Activated CD4-positive, alpha-beta T cell treated with anti-CD3 and anti-CD28 coated beads, Interleukin-10, Interleukin-2, amounts not matched to agents 100 ng/mL and 50 ng/mL, durations not matched to agents 16 hours and 8 hours (primary cell): ENCODE measurements at places on chromosomes 3 and 15.

DNA sequence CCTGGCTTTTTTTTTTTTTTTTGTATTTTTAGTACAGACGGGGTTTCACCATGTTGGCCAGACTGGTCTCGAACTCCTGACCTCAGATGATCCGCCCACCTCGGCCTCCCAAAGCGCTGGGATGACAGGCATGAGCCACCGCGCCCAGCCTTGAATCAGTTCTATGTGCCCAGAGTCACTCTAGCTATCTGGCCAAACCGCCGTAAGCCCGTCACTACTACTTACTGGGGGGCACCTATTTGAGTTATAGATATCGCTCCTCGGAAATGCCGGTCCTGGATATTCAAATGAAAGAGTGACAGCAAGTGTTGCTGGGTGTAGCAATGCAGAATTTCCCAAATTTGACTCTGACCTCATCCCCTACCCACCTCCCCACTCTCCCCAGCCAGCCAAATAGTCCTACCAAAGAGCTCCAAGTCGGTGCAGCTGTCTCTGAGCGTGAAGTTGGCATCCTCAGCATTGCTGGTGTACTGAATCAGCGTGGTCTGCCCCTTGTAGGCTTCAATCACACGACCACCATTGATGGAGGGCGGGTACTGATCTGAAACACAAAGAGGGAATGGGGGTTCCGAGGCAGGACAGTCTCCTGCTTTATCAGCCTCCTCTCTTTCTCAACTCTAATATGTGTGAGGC, 38.1 kb downstream of the MUC20 start:
- no peak for DNase-seq

GRCh38 chr3:40715551-40715950, 190.8 kb downstream of the ZNF621 start:
- no peak for DNase-seq

- DNase-seq = peak; percentile 38
These were observed 19.8 kb downstream of the GPR160 start for GRCh38 chr3:170057550-170057949.

DNA sequence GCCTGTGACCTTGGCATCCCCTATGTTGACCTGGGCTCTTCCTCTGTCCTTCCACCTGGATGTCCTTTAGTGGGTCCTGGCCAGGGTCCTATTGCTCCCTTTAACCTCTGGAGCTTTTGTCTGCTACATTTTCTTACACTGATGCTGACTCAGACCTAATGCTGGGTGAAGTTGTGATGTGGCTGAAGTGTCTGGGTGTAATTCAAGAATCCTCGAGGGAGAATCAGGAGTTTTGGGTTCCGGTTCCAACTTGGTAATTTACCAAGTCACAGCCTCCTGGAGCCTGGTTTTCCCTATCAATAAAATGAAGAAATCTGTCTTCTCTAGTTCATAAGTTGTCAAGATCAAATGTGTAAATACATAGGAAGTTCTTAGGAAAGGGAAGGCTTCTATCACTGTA, 25.6 kb downstream of the CEP19 start:
- DNase-seq = no peak

- no peak for DNase-seq
These were observed 1.4 kb downstream of the PFN2 start for GRCh38 chr3:149969110-149969939.

DNA sequence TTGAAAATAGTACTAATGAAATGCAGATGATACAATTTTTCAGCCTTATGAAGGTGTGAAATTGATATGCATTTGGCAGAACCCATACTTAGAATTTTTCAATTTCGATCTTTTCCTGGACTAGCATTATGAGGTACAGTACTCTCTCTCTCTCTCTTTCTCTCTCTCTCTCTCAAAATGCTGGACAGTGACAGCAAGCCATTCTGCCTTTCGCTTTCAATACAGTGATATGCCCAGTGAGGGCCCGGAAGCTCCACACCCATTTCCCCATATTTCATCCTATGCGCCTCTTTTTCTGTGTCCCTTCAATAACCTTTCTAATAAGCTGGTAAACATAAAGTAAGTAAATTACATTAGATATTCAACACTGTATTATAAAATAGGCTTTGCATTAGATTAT, 595.0 kb upstream of the UBE2E2 start:
- DNase-seq = no peak

GRCh38 chr3:155991212-155991611, 120.8 kb downstream of the GMPS start:
- no peak for DNase-seq

DNA sequence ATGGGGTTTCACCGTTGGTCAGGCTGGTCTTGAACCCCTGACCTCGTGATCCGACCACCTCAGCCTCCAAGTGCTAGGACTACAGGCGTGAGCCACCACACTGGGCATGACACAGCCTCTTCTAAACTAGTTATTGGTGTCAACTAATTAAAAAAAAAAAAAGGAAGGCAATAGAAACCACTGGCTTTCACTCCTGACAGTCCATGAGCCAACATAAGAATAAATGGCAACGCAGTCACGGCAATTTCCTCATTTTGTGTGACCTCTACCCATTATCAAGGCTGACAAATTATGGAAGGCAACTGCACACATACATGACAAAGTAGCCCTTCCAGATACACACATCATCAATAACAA, 5.9 kb downstream of the ARHGEF3 start:
- no peak for DNase-seq

- DNase-seq = no peak
These were observed 579.4 kb upstream of the TBL1XR1 start for GRCh38 chr3:177776661-177777101.

GRCh38 chr15:93250950-93251349, 161.9 kb upstream of the RGMA start:
- no peak for DNase-seq

- peak; percentile 84 for DNase-seq
These were observed at the start of gene TMEM62 for GRCh38 chr15:43133430-43134156. TMEM62 (plus strand) TSS chr15:43133586; CDS start chr15:43133803, 217 bp downstream.

GRCh38 chr15:81887912-81888311, 157.9 kb downstream of the MEX3B start:
- no peak for DNase-seq

- DNase-seq = no peak
These were observed 45.3 kb upstream of the FAM3D start for GRCh38 chr3:58711871-58712270.

DNA sequence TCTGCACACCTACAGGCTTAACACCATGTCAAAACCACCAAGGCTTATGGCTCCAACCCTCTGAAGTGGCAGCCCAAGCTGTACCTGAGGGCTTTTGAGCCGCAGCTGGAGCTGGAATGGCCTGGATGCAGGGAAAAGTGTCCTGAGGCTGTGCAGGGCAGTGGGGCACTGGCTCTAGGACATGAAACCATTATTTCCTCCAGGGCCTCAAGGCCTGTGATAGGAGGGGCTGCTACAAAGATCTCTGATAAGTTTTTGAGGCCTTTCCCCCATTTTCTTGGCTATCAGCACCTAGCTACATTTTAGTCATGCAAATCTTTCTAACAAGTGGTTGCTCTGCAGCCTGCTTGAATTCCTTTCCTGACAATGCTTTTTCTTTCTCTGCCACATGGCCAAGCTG, 37.6 kb downstream of the SPATA16 start:
- DNase-seq = no peak

- no peak for DNase-seq
These were observed 402.4 kb downstream of the PLCL2 start for GRCh38 chr3:17287006-17287689.

DNA sequence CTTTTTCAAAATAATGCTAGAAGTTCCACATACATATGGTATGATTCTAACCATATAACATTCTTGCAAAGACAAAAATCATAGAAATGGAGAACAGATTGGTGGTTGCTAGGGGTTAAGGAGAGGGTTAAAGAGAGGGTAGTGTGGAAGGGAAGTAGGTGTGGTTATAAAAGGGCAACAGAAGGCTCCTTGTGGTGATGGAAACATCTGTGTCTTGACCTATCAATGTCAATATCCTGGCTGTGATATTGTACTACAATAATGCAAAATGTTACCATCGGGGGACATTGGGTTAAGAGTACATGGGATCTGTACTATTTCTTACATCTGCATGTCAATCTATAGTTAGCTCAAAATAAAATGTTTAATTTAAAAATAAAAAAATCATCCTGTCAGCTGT, 67.8 kb upstream of the FSIP1 start:
- no peak for DNase-seq
